ENCODE measurements at places on chromosomes 6 and 20.
A peak's percentile ranks its signal among the peaks of the same experiment; 100 is the strongest.

DNA sequence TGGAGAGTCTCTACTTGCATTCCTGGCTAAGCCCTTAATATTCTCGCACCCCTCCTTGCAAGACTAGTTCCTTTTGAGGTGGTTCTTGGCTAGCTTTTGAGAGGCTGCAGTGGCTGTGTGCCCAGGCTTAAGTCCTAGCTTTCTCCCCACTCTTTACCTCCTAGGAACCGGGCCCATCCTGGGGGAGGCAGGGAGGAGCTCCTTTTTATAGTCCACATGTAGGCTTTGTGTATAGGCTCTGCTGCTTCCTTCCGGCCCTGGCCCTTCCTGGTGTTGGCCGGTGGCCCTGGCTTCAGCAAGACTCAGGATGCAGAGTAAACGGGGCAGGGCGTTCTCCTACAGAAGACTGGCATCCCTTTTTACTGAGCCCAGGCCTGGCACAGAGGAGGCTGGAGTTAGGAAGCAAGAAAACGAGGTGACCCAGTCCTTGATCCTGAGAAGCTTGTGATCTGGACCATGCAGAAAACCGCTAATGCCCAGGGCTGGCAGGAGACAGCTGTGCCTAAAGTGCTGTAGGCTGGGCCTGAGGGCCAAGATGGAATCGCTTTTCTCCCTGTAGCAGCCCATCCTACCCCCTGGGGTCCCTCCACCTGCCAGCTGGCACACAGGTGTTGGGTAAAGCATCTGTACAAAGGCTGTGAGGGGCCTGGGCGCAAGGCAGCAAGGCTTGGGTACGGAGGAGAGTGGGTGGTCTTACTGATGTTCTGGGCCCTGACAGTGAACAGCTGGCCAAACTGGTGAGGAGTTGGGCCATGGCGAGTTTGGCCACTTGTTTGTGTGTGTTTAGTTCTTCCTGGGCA, 8.7 kb downstream of the PLCG1 start:
- no peak for DNase-seq

DNA sequence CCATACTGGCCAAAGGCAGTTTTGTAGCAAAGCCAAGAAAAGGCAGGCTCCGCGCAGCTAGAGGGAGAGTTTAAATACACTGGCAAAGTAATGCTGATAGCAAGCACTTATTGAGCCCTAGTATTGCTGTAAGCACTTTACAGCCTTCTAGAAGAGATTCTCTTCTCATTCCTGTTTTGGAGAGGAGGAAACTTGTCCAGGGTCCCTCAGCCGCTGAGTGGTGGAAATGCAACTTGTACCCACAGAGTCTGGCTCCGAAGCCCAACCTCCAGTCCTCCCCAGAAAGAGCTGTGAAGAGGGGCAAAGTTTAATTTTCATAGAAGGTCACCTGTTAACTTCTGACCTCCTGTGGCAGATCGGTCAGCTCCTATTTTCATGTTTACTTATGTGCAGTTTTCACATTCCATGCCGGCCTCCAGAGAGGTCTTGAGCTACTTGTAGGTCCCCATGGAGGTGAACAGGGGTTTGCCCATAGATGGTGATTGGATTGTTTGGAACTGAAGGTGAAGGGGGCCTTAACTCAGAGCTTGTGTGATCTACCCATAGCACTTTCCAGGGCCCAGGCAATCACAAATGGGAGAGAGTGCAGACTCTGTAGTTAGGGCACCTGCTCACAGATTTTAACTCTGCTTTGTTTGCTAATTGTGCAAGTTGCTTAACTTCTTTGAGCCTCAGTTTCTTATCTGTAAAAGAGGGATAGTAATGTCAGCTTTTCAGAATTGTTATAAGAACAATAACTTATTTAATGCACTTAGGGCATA, 70.7 kb downstream of the LYRM2 start:
- no peak for DNase-seq

- no peak for DNase-seq
These were observed 125.8 kb downstream of the C6orf118 start for GRCh38 chr6:165183496-165184140.

- DNase-seq: no peak
These were observed 159.6 kb upstream of the FLRT3 start for GRCh38 chr20:14497004-14497403.

- DNase-seq: peak; percentile 51
These were observed 165.3 kb upstream of the PREP start for GRCh38 chr6:105568142-105568541.
